ENCODE measurements at places on chromosomes 7 and 10.

GRCh38 chr7:7424151-7424873 is 111.4 kb downstream of the COL28A1 start:
- ATAC-seq: peak; percentile 98

GRCh38 chr10:78727251-78727650 is 341.5 kb upstream of the ZMIZ1 start:
- ATAC-seq: peak; percentile 41

DNA sequence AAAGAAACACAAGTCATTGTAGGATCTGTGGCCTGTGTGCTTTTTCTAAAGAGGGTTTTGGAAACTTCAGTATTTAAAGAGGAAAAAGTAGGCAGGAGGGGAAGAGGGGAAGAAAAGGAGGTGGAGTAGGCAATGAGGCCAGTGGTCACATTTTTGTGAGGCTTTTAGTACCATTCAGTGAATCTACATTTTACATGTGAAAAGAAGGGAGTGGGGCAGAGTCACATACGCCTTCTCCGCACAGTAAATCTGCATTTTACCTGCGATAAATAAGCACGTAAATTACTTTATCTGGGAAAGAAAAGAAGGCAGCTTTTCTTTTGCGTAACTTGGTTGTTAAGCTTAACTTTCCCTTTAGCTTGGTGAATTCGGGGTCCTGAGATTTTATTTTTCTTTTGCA is 13.2 kb downstream of the CHST12 start:
- no peak for ATAC-seq

GRCh38 chr7:4000139-4000538 is 682.0 kb upstream of the FOXK1 start:
- no peak for ATAC-seq

DNA sequence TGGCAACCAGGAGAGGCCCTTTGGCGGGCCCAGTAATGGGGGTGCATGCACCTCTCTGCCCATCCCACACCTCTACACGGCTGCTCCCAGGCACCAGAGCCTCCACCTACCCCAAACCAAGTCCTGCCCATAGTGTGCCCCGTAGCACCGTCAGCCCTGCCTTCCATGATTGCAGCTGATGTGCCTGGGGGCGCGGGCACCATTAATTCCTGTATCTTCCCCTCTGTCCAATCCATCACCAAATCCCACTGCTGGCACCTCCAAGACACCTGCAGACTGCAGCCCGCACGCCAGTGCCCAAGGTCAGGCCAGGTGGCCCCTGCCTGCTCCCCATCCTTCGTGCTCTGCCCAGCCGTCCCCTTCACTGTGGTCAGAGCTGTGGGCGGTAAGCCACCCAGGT is 533.0 kb downstream of the PTPRN2 start:
- no peak for ATAC-seq

DNA sequence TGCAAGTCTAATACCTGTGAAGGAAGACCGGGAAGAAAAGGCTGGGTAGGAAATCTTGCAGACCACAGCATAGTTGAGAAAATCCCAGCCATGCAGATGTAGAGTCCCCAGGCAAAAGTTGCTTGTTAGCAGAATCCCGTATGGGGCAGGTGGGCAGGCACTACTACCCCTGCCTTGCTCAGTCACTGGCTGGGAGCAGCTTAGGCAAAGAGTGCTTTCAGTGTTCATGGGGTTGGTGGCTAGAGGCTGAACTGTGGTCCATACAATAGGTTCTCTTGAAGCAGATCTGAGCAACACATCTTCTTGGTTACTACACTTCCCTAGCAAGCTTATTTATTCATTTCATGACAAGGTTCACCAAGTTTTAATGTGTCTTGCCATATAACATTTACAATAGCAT is 92.6 kb downstream of the AHCYL2 start:
- no peak for ATAC-seq

GRCh38 chr7:69411466-69411865 is 186.8 kb upstream of the AUTS2 start:
- no peak for ATAC-seq

GRCh38 chr10:118977835-118978234 is 51.7 kb upstream of the NANOS1 start:
- no peak for ATAC-seq

- ATAC-seq: no peak
Observed at GRCh38 chr7:16203065-16203464, 218.3 kb downstream of the CRPPA start.

DNA sequence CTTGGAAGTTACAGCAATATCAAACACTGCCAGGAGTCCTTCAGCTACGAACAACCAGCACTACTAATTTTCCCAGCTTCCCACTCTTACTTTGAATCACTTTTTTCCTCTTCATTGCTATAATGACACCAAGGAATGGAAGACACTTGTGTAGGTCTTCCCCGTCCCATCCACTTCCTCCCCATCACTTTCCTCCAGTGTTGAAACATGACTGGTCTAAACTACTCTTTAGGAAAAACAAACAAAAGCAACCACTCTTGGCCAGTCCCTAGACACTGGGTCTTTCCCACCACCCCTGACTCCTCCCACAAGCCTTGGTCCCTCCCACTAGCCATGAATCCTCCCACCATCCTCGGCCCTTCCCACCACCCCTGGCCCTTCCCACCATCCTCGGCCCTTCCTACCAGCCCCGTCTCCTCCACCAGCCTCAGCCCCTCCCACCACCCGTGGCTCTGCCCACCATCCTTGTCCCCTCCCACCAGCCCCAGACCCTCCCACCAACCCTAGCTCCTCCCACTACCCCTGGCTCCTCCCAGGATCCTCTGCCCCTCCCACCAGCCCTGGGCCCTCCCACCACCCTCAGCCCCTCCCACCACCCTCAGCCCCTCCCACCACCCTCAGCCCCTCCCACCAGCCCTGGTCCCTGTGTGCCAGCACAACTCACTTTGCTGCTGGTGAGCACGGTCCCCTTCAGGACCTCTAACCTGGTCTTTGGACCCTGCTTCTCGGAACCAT is 68.5 kb downstream of the CXCL12 start:
- ATAC-seq: no peak

DNA sequence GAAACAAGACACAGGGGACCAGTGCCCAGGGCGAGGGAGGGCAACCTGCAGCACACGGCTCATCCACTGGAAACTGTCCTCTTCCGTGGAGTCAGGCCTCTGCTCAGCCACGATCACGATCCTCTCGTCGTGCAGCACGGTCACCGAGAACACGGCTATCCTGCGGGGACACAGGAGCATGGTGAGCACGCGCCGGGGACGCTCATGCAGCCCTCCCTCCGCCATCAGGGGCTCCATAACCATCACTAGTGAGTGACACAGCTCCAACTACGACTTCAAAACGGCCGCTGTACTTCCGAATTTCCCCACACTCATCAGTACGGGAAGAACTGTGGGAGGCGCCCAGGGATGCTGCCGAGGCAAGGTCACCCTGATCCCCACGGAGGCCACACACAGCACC is 227.9 kb downstream of the ZMYND11 start:
- ATAC-seq: no peak

DNA sequence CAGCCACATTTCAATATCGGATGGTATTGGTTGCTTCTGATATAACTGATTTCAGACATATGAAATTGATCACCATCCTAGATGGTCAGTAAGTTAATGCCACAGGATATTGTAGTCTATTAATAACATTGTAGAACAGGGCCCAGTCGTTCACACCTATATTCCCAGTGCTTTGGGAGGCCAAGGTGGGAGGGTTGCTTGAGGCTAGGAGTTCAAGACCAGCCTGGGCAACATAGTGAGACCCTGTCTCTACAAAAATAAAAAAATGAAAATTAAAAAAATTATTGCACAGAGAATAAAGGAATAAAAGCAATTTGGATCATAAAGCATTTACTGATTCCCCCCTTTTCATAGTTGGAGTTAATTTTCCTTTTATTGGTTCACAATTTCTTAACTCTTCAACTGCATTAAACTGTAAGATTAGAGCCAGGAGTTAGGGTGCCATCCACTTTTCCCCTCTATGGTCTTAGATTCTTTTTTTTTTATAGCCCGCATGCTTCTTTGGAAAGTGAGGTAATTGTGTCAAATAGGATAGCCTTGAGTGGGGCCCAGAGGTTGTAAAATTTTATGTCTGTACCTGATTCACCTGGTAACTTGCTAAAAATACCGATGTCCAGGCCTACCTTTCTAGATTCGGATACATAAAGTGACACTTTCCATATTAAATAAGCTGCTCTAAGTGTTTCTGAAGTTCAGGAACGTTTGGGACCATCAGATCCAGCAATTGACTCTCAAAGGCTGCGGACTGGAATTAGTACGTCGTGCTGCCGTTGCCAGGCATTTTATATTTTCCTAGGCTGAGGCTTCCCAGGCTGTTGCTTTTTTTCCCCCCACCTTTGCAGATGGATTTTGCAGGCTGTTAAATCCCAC is 24.7 kb downstream of the ADK start:
- ATAC-seq: no peak

DNA sequence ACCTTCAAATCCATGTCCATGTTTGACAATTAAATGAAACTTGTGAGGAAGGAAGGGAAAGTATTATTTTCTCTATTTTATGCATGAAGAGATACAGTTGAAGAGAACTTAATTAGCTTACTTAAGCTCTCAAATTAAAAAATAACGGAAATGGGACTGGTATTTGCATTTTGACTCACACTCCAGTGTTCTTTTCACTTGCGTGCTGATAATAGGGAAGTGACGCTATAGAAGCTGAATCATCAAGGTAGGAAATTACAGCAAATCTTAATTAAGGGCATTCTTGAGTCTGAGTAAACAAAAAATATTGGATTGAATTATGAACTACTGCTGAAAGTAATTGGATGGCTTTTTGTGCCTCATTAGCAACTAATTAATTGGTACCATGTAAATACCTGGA is 44.0 kb upstream of the NPVF start:
- no peak for ATAC-seq

DNA sequence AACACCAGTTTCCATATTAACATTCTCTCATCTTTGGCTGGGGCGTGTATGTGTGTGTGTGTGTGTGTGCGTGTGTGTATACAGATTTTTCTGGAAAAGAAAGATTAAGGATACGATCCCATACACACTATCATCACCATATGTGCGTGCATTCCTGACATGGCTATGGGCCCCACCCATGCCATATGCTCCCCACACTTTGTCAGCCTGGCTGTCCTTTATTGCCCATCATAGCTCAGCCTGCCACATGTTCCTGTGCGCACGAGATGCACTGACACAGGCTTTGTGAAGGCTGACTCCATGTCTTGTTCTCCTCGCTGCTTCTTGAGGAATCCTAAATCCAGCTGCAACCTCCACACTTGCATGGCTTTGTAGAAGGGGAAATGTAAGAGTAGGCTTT is 984.1 kb downstream of the LRMDA start:
- no peak for ATAC-seq

GRCh38 chr10:48496105-48496830 is 108.6 kb downstream of the ARHGAP22 start:
- ATAC-seq: no peak

GRCh38 chr10:5089865-5090264 is 4.3 kb upstream of the AKR1C3 start:
- ATAC-seq: peak; percentile 53

DNA sequence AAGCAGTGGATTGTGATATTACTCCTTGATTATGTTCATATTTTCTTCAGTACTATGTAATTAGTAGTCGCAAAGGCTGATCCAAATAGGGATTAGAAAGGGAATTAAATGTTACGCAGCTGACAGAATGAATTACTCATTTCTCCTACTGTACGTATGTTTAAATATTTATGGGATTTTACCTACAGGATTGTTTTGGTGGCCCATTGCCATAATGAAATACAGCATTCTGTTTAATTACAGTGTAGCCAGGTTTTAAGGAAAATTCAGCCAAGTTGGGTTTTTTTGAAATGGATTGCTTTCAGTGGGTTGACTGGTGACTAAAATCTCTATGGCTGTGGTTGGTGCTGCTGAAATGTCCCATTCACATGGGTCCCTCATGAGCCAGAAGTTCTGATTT is 197.7 kb upstream of the GRB10 start:
- ATAC-seq: no peak

GRCh38 chr10:90125456-90126255 is 424.3 kb downstream of the KIF20B start:
- ATAC-seq: no peak

DNA sequence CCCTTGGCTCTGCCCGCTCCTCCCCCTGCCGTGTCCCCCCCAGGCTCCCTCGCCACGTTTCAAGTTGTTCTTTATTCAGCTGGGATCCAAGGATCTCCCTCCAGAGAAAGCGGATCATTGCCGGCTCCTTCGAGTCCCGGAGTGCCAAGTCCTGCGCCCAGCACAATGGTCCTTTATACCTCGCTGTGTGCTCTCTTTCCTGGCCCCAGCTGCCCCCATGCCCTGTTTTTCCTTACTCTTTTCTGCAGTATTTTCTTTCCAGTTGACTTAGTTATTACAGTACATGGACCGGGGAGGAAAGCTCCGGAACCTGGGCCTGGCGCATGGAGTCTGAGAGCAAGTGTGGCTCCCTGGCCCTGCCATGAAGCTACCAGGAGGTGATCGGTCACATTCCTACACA is 88.1 kb upstream of the KMT2C start:
- no peak for ATAC-seq

DNA sequence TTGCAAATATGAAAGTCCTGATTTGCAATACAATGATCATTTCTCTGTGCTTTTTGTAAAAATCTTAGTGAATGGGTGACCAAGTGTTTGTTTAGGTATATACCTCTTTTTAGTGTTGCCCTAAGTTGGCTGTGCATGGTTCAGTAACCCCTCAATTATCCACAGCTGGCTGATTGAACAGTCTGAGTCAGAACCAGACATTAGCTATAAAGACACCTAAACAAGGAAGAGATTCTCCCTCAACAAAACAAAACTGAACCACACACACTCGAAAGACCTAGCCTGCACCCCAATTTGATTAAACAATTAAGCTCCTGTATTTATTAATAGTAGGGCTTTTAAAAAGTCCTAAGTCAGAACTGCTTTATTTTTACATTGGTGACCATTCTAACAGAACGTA is 2.8 kb downstream of the RSBN1L start:
- no peak for ATAC-seq

DNA sequence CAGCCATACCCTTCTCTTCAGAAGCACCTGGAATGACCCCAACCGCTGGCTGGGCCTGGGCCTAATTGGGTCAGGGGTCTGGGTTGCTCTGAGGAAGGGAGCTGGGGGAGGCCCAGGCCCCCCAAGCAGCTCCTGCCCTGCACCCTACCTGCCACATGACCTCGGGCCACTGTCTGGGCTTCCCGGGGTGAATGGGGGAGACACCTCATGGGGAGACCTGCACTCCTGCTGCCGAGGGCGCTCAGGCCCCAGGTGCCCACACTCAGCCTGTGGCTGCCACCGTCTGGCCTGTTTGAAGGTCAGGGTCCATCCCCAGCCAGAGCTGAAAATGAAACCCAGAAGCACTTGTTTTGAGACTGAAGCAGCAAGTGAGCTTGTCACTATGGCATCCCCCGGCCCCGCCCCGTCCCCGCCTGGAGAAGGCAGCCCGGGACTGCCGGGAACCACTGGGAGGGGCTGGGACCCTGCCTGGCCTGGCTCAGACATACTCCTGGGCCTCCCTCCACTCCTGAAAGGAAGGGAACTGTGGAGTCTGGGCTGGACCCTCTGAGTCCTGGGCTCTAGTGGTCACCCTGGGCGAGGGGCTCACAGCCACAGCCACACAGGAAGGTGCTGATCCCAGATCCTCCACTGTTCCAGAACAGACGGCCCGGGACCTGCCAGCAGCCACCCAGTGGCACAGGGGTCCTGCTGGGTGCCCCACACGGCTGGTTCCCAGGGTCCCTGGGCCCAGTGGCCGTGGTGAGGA is 7.4 kb upstream of the MICALL2 start:
- ATAC-seq: peak; percentile 65

GRCh38 chr7:15709978-15710377 is 23.5 kb upstream of the MEOX2 start:
- no peak for ATAC-seq
